PC-3 (cell line): ENCODE measurements at places on chromosomes 7 and 10. TPM values are rescaled to one million over a fixed set of nuclear protein-coding genes. Genes with fewer than 3 reads are reported as not detected.

Gene NPFFR1
- total RNA-seq, result not detected in 2 replicates

Gene SYCE1
- not detected in 2 replicates for total RNA-seq

Gene VDAC2
- 463 and 542 TPM in 2 replicates for total RNA-seq

Gene NRCAM
- total RNA-seq, result not detected in 2 replicates

Gene POR
- 112 and 119 TPM in 2 replicates for total RNA-seq

Gene NHLRC2
- 17.5 and 24.1 TPM in 2 replicates for total RNA-seq

Gene FGFR2
- 0.17 and 0.36 TPM in 2 replicates for total RNA-seq

Gene GDI2
- 94.7 and 122 TPM in 2 replicates for total RNA-seq

DNA sequence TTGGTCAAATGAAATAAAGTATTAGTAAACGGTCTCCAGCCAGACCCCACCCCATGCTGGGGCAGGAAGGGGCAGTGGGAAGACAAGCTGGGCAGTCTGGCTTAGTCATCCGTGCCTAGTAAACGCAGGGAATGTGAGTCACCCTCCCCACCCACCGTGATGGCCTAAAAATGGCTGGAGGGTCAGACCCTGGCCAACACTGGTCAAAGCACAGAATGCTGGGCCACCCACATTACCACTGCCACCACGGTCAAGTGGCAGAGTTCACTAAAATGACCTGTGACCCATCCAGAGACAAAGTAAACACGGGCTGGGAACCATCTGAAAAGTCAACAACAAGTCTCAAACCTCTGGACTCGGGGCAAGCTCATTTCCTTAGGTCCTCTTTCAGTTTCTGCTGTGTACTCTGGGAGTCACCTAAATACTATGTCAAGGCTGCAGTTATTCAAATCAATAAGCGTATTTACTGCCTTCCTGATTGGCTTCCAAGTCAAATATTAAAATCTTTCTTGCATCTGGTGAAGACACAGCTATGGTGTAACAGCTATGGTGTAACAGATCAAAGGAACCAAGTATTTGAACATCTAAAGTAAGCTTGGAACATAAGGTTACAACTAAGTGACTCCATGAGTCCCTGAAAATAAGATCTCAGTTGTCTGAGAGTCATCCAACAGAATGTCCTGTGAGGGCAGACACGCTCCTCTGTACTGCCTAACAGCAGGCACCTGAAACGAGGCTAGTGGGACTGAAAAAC, 3.0 kb downstream of the ZFAND2A start:
- peaks cover 29% of the 10 kb centered on the region for H3K36me3 ChIP-seq
- H3K27me3 ChIP-seq, result no peaks in the 10 kb centered on the region
- H3K4me3 ChIP-seq, result peak overlapping the region; percentile 88; the same call in 1 of the 2 replicates
- peak; percentile 84 for DNase-seq
- peaks cover 28% of the 10 kb centered on the region for H3K4me1 ChIP-seq
- H3K27ac ChIP-seq, result peak overlapping the region; percentile 87

GRCh38 chr7:117010375-117011133, 57.3 kb downstream of the ST7 start:
- peak; percentile 44 for DNase-seq
- no peaks in the 10 kb centered on the region for H3K27me3 ChIP-seq
- peak overlapping the region; percentile 37 for H3K27ac ChIP-seq
- no peak overlapping the region for H3K4me3 ChIP-seq
- H3K36me3 ChIP-seq, result no peaks in the 10 kb centered on the region

DNA sequence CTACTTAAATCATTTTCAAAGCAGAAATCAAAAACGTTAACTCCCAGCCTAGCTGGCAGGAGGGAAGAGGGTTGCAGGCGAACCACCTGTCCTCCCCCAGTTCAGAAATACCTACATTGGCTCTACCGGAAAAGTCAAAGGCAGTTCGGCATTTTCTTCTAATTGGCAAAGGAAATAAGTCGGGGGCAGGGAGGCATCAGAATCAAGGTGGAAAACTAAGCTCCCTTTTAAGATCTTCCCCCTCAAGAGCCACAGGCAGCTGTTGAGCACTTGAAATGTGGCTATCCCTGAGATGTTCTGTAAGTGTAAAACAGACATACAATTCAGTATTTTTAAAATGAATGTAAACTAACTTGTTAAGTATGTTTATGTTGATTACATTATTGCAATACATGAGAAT, 957 bp upstream of the ELMO1 start:
- H3K36me3 ChIP-seq, result no peaks in the 10 kb centered on the region
- peaks cover 36% of the 10 kb centered on the region for H3K27me3 ChIP-seq
- no peak overlapping the region for H3K27ac ChIP-seq
- no peaks in the 10 kb centered on the region for H3K4me1 ChIP-seq
- DNase-seq, result no peak

- H3K27ac ChIP-seq, result no peak overlapping the region
- no peak overlapping the region for H3K4me3 ChIP-seq
- H3K36me3 ChIP-seq, result no peaks in the 10 kb centered on the region
Observed at GRCh38 chr10:50550291-50550839, 73.4 kb downstream of the SGMS1 start.

DNA sequence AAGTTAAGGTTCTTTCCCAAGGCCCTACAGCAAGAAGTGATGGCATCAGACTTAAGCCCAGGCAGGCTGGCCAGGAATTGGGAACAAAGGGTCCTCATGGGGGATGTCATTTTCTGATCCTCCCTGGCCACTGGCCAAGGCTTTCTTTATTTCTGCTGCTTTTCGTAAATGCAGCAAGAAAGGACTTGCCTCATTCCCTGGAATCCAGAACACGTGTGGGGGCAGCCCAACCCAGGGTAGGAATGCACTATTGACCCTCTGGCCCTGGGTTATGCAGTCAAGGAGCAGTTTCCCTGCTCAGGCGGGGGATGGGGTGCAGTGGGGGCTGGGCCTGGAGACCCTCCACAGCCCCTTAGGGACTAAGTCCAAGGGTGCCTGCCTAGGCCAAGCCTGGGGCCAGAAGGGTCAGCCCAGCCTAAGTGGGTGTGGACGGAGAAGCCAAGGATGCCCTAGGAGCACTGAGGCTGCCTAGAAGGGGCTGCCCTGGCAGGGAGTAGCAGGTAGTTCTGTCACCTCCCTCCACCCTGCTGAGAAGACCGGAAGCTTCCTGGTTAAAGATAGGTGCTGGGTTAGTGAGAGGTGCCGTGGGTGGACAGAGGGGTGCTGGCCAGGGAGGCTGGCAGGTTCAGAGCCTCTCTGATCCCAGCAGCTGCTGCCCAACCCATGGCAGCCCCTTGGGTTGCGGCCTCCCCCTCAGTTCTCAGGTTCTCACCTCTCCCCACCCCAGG, 179.2 kb downstream of the SH3PXD2A start:
- H3K36me3 ChIP-seq, result no peaks in the 10 kb centered on the region
- H3K4me1 ChIP-seq, result no peaks in the 10 kb centered on the region
- DNase-seq, result no peak
- no peaks in the 10 kb centered on the region for H3K27me3 ChIP-seq
- H3K4me3 ChIP-seq, result no peak overlapping the region

- no peaks in the 10 kb centered on the region for H3K27me3 ChIP-seq
- H3K27ac ChIP-seq, result no peak overlapping the region
- no peak overlapping the region for H3K4me3 ChIP-seq
- no peaks in the 10 kb centered on the region for H3K36me3 ChIP-seq
- DNase-seq, result no peak
Observed at GRCh38 chr7:66634816-66635215, 6.1 kb downstream of the KCTD7 start.

- no peaks in the 10 kb centered on the region for H3K27me3 ChIP-seq
- no peaks in the 10 kb centered on the region for H3K36me3 ChIP-seq
- no peak overlapping the region for H3K4me3 ChIP-seq
- H3K4me1 ChIP-seq, result 0 out of 2 replicates have a peak, but pooled peaks cover 4% of the 10 kb centered on the region
- H3K27ac ChIP-seq, result no peak overlapping the region
Observed at GRCh38 chr7:66415659-66416265, 210.6 kb downstream of the TPST1 start.

- H3K27ac ChIP-seq, result no peak overlapping the region
- no peaks in the 10 kb centered on the region for H3K36me3 ChIP-seq
- H3K27me3 ChIP-seq, result no peaks in the 10 kb centered on the region
- H3K4me3 ChIP-seq, result no peak overlapping the region
Observed at GRCh38 chr7:8254667-8255066, 7.3 kb downstream of the ICA1 start.

- H3K4me1 ChIP-seq, result no peaks in the 10 kb centered on the region
- H3K36me3 ChIP-seq, result no peaks in the 10 kb centered on the region
- DNase-seq, result no peak
- H3K27ac ChIP-seq, result no peak overlapping the region
- no peak overlapping the region for H3K4me3 ChIP-seq
Observed at GRCh38 chr7:46832136-46832535, 749.8 kb downstream of the TNS3 start.

GRCh38 chr10:123564631-123565030, 101.5 kb upstream of the GPR26 start:
- peak; percentile 61 for DNase-seq
- peak overlapping the region; percentile 25; the same call in 1 of the 2 replicates for H3K27ac ChIP-seq
- H3K4me1 ChIP-seq, result peaks cover 10% of the 10 kb centered on the region
- H3K36me3 ChIP-seq, result no peaks in the 10 kb centered on the region
- no peak overlapping the region for H3K4me3 ChIP-seq
- no peaks in the 10 kb centered on the region for H3K27me3 ChIP-seq

DNA sequence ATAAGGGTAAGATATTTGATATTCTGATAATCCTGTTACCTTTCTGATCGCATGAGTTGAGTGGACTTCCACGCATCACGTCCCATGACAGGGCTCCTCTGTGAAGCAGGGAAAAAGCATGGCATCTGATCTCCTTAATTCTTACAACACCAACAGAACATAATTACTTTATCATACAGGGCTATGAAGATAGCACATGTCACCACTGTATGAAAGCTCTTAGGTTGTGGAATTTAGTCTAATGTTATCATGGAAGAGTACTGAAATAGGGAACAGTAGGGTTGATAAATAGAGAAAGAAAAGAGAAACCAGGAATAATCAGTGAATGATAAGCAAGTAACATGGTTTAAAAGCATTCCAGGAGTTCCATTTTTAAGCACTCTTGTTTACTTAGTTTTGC, 212.0 kb downstream of the CACNB2 start:
- H3K4me1 ChIP-seq, result no peaks in the 10 kb centered on the region
- H3K27ac ChIP-seq, result no peak overlapping the region
- no peak for DNase-seq
- H3K36me3 ChIP-seq, result no peaks in the 10 kb centered on the region
- no peak overlapping the region for H3K4me3 ChIP-seq

- H3K27ac ChIP-seq, result no peak overlapping the region
Observed at GRCh38 chr10:35425595-35425994, 89.3 kb downstream of the CCNY start.

DNA sequence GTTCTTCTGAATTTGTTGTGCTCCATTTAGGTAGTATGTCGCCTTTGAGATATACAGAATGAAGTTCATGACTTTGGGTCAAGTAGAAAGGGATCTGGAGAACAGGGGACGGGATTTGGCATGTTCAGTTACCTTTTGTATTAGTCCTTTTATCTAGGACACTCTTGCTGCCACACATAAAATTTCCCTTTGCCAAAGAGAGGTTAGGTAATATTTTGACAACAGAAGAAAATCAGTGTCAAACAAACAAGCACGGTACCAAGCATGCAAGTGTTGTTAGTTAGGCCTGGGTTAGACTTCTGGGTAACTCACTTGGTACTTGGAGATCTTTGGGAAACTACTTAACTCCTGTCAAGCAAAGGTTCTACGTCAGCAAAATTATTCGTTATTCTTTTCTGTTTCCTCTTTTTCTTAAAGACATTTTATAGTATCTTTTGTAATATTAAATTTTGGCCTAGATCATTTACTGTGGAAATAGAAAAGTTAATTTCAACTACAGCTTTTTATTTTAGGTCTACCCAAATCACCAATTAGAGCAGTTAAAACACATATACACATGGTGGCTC, 116.7 kb downstream of the PLXDC2 start:
- DNase-seq, result no peak
- no peaks in the 10 kb centered on the region for H3K27me3 ChIP-seq
- H3K27ac ChIP-seq, result no peak overlapping the region
- H3K36me3 ChIP-seq, result no peaks in the 10 kb centered on the region
- H3K4me3 ChIP-seq, result no peak overlapping the region
- no peaks in the 10 kb centered on the region for H3K4me1 ChIP-seq

DNA sequence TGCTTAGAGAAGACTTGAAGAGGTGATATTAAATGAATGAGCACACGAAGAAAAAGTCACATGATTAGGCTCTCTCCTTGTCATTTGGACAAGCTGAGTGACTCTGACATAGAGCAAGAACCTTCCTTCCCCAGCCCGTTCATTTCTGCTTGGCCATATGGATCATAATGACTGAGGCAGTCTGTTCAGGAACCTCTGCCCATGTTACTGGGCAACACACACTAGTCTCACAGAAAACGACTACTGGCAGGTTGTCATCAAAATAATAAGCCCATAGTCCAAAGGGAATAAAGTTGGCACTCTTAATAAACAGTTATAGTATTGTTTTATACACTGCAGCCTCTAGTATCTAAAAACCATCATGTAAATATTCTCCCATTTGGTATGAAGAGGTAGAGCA, 635.0 kb downstream of the REEP3 start:
- DNase-seq, result no peak
- no peak overlapping the region for H3K4me3 ChIP-seq
- H3K27ac ChIP-seq, result no peak overlapping the region
- no peaks in the 10 kb centered on the region for H3K4me1 ChIP-seq
- H3K36me3 ChIP-seq, result no peaks in the 10 kb centered on the region
- no peaks in the 10 kb centered on the region for H3K27me3 ChIP-seq

DNA sequence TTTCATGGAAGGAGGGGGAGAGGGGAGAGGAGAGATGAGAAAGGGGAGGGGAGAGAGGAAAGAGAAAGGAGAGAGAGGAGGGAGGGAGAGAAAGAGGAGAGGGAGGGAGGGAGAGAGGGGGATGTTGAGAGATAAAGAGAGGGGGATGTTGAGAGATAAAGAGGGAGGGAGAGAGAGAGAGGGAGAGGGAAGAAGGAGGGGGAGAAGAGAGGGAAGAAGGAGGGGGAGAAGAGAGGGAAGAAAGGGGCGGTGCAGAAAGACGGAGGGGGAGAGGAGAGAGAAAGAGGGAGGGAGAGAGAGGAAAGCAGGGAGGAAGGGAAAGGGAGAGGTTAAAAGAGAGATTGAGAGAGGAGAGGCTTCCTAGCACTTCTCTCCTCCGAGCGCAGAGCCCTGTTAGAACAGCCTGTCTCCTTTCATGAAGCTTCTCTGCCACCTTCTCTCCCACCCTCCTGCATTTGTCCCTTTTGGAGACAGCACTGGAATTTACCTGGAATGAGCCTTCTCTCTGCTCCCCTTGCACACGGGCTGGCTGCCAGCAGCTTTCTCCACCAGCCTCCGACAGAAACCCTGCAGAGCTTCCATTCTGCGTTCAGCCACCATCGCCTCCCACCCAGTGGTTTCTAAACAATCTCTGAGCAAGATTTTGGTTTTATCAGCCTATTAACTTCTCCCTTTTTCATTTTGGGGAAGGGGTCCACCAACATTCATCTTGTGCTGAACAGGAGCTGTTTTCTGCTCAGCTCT, 74.0 kb upstream of the CARD11 start:
- 0 out of 2 replicates have a peak, but pooled peaks cover 6% of the 10 kb centered on the region for H3K27me3 ChIP-seq
- no peak overlapping the region for H3K27ac ChIP-seq
- H3K36me3 ChIP-seq, result no peaks in the 10 kb centered on the region
- no peaks in the 10 kb centered on the region for H3K4me1 ChIP-seq
- no peak for DNase-seq
- no peak overlapping the region for H3K4me3 ChIP-seq
